ENCODE measurements at places on chromosomes 1 and 21.

DNA sequence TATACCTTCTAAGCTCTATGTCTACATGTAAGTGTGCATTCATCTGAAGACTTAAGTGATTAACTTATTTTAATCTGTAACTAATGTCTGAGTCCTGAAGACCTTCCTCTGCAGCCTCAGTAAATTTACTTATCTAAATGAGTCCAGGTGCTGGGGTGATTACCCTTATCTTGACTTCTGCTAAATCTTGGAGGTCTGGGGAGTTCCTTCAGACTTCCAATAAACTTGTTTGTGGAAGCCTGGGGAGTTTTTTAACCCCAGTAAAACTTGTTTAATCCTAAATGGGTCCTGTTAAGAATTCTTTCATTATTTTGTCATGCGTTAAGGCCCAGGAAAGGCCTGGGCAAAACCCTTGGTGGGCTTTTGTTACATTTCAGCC, 37.0 kb downstream of the RSPH1 start:
- DNase-seq: no peak

- DNase-seq: no peak
Measured at GRCh38 chr21:14585122-14585521, 39.0 kb upstream of the SAMSN1 start.

- DNase-seq: no peak
Measured at GRCh38 chr1:90417126-90417525, 300.0 kb downstream of the BARHL2 start.

GRCh38 chr1:26536081-26536480, 6.5 kb downstream of the RPS6KA1 start:
- no peak for DNase-seq

DNA sequence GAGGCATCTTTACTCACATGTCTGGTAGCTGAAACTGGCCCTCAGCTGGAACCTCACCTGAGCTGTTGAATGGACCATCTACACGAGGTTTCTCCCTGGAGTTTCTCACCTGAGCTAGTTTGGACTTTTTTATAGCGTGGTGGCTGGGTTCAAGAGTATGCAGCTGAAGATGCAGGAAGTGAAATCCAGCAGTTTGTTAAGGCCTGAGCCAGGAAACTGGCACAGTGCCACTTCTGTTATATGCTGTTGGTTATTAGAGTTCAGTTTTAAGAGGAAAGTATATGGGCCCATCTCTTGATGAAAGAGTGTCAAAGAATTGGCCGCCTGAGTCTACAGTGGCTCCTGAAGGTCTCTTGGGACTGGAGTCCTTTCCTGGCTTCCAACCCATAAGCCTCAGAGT, 35.6 kb downstream of the STUM start:
- no peak for DNase-seq

DNA sequence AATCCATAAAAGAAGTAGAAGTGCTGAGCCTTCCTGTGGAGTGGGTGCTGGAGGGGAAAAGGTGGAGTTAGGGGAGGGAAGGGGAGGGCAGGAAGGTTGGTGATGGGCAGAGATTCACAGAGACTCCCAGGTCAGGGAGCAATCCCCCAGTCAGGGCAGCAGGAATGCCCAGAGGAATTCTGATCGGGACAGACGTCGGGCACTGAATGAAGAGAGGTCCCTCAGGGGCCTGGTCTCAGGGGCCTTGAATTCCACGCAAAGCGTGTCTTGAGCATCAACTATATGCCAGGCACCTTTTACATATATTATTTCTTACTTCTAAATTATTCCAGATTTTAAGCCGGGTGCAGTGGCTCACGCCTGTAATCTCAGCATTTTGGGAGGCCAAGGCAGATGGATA, 7.2 kb upstream of the PADI1 start:
- DNase-seq: no peak

DNA sequence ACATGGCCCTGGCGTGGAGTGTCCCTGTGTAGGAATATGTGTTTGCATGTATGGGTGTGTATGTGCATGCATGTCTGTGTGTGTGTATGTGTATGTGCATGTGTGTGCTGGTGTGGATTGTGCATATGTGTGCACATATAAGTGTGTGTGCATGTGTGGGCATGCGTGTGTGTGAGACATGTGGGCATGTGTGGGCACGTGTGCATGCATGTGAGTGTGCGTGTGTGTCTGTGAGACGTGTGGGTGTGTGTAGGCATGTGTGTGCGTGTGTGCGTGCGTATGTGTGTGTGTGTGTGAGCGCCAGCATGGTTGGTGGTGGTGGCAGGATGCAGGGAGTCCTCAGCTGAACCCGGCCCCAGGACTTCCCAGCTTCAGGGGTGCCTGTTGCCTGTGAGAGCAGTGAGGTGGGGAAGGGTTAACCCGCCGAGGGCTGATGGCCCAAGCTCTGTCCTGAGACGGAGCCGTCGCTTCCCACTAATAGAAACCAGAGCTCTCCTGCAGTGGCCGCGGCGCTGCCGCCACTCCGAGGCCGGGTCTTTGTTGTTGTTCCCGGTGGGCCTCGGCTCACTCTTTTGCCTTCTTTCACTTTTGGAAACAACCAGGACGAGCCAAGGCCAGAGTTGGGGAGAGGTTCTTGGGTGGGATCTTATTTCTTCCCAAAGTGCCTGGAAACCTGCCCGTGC, 143.6 kb upstream of the ARHGEF16 start:
- DNase-seq: no peak

DNA sequence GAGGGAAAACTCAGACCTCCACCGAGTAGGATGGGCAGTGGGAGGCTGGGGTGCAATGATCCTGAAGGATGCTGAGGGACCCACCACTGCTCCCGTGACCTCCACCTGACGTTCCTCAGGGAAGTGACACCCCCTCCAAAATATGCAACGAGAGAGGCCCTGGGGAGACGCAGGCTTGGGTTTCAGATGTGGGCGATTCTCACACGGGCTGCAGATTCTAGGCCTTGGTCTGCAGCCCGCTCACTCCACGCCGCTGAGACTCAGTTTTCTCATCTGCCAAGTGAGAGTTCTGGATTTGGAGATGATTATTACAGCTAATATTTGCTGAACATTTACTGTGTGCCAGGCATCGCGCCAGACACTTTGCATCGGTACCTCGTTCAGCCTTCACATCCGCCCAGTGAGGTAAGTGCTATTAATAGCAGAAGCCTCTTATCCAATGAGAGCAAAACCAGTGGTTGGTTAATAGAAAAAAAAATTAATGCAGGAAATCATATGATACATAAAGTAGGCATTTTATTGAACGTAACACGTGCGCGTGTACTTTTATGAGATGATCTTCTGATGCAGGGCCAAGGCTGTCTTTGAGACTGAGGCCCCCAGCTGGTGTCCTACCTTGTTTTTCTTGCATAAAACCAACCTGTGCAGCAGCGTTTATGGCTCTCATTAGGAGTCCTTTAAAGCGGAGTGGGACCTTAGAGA, 102.0 kb upstream of the RUNX3 start:
- no peak for DNase-seq

DNA sequence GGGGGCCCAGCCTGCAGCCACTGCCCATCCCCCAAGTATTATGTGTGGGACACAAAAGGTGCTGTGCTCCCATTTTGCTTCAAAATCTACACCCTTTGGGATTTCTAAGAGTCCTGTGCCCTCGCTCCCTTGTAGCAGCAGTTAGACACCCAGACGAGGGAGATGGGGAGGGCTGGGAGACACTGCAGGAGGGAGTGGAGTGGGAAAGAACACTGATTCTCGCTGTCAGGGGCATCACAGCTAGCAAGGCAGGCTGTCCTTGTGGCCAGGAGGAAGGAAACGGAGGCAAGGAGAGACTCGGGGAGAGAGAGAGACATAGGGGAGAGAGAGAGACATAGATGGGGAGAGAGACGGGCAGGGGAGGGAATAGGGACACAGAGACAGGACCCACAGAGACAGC, 38.5 kb downstream of the CSMD2 start:
- no peak for DNase-seq

GRCh38 chr1:110617589-110617988, 11.4 kb upstream of the KCNA2 start:
- DNase-seq: no peak

DNA sequence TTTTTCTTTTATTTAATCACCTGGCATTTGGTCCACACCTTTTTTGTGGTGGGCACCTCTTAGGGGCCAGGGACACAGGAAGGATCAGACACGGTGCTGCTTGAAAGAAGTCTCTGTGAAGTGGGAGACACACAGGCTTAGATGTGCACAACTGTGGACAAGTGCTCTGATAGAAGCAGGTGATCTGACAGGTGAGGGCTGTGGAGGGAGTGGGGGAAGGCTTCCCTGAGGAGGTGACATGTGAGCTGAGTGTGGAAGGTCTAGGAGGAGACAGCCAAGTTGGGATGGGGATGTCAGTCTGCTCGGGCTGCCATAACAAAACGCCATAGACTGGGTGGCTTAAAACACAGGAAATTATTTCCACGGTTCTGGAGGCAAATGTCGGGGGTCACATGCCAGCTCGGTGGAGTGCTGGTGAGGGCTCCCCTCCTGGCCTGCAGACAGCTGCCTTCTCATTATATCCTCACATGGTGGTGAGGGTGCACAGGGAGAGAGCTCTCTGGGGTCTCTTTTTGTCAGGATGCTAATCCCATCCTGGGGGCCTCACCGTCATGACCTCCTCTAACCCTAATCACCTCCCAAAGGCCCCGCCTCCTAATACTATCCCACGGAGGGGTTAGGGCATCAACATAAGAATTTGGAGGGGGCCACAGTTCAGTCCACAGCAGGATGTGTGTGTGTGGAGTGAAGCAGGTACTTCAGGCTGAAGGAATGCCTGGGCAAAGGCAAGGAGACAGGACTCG, 5.2 kb upstream of the KIAA1614 start:
- no peak for DNase-seq

DNA sequence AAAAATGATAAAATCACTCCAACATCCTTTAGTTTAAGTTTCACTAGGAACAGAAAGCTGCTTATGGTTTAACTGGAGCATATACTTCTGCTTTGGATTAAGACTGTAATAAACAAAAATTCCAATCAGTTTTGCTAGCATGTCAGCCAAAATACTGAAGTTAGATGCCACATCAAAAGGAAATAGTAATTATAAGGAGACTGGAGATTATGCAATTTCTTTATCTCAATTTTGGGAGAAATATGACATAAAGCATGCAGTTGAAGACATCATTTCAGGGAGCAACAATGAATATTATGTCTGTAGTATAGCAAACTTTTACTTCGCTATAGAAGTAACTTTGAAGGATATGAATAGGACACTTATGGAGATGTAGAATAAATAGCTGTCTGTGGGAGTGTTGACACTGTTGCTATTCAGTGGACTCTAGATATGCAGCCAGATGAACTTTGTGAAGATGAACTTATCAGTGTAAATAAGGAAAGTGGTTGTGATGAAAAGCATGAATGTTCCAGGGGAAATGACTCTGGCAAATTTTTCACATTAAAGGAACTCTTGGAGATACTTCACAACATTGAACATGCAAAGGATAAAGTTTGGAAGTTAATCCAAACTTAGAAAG, 107.8 kb downstream of the RABGAP1L start:
- DNase-seq: no peak

- no peak for DNase-seq
Measured at GRCh38 chr1:60987904-60988303, 94.5 kb upstream of the NFIA start.

GRCh38 chr1:43405876-43406234, 16.2 kb downstream of the SZT2 start:
- DNase-seq: no peak

GRCh38 chr1:113977906-113978305, 1.4 kb upstream of the OLFML3 start:
- DNase-seq: no peak

GRCh38 chr1:204983136-204983535, 59.9 kb upstream of the CNTN2 start:
- DNase-seq: no peak
